NCI-H2171 treated with DMSO at 0.1 percent for 48 hours (cell line): ENCODE measurements at places on chromosomes 5 and 9.

DNA sequence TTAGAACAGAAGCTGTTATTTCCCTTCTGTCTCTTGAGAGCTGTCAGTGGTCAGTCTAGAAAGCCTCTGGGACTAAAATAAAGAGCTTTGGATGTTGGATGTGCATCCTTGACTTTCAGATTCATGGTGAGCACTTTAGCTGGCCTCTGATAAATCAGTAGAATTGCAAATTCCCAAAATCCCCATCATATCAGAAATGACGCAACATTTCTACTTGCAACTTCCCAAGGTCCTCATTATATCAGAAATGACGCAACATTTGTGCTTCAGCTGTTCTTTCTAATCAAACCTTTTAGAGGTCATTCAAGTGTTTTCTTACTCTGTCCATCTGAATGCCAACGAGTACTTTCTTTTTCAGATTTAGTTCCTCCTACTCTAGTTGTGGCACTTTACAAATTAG lies 167.3 kb upstream of the MOCS2 start:
- DNase-seq, result no peak

- DNase-seq, result peak; percentile 25
These were observed 101.7 kb upstream of the TLX3 start for GRCh38 chr5:171207256-171207847.

DNA sequence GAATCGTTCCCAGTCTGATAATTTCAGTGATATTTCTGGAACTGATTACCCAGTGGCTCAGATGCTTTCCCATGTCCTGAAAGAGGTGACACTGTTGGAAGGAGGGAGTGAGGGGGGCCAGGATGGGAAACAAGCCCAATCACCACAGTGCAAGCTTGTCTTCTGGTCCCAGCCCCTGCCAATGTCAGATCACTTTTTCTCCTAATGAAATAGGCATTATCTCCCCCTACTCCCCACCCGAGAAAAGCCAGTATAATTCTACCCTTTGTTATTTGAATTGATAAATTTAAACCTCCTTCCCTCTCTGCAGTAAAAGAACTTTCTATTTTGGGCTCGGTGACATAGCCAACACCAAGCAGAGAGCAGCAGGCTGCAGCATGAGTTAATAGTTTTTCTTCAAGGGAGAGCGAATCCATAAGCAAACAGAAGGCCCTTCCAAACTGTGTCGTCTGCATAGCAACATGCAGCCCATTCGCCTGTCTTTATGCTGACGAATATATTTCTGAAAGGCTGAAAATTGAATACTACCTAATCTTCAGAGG lies 14.6 kb upstream of the PPP2CA start:
- peak; percentile 4 for DNase-seq

GRCh38 chr9:127557998-127558546 lies 54.0 kb upstream of the STXBP1 start:
- DNase-seq, result no peak

DNA sequence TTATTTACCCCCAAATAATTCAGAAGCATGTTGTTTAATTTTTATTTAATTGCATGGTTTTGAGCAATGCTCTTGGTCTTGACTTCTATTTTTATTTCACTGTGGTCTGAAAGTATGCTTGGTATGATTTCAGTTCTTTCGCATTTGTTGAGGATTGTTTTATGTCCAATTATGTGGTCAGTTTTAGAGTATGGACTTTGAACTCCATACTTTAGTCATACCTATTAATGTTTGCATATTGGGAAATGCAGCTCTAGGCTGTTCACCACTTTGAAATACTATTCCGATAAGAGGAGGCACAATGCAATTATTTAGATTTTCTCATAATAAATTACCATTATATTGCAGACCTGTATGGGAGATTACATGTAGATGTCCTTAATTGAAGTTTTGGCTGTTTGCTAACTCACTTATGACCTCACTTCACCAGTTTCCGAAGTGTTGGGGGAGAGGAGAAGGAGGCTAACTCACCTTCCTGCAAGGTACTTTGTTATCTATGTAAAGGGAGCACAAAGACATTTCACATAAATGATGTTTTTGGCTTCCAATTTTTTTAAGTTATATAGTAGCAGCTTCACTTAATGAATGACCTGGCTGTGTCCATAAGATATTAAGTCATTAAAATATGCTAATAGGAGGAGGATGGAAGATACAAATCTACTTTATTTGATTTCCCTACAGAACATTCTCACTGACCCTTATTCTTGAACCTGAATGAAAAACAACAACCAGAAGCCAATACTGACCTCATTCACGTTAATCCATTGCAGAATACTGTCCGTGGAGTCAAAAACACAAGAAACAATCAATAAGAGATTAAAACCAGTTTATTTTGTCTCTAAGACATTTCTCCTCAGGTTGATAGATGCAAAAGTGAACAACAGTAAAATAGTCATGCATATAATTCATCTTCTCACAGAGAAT lies 970.3 kb upstream of the ARRDC3 start:
- no peak for DNase-seq
